ENCODE measurements at places on chromosomes 4 and X.

- DNase-seq = no peak
Measured at GRCh38 chr4:87848622-87849351, 16.0 kb downstream of the MEPE start.

GRCh38 chr4:158496030-158496741, 25.5 kb upstream of the RXFP1 start:
- no peak for DNase-seq

- DNase-seq = no peak
Measured at GRCh38 chr4:163091685-163092034, 75.0 kb downstream of the NAF1 start.

DNA sequence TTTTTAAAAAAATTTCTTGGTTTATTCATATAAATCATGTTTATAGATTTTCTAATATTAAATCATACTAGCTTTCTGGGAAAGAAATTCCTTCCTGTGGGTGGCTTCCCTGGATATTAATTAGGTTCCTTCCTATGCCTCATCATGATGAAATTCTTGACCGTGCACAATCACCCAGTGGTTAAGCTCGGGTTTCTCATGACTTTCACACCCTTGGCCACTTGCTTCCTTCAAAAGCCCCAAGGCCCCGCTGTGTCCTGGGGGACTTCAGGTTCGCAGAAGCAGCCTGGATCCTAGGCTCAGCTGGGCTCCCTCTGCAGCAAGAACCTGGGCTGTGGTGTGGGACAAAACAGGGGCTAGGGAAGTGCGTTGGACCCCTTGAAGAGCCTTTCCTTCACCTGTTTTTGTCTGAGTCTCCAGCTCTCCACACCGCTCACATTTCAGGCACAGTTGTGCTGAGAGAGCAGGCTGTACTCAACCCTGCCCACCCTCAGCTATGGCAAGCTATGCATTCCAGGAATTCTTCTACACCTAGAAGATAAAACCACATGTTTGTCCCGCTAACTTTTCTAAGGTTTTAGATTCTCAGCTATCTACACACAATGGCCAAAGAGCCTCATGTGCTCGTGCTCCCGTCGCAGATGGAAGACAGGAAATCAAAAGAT, 48.9 kb upstream of the TMSB15B start:
- no peak for DNase-seq

DNA sequence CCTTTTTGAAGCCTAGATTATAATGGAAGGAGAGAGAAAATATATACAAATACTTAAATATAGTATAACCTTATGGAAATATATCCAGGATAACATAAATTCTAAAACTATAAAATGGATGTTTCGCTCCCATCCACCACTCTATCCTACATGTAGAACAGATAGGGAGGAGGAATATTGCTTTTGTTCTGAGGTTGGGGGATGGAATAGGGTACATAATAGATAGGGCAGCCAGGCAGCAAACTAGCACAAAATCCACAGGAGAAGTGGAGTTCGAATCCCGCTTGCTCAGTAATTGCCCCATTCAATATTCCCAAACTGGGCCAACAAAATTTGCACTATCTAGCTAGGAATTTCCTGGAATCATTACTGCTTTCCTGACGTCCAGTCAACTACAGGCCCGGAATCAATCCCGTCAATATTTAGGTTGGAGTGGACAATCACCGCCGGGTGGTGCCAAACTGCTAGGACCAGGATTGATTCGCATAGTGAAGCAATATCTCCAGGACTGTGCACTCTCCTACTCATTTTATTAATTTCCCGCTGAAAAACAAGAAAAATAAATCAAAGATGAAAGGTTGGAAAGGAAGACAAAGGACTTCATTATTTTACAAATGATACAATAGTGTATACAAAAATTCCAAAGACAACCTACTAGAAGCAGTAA, 40.4 kb upstream of the PAPSS1 start:
- DNase-seq = peak; percentile 73

DNA sequence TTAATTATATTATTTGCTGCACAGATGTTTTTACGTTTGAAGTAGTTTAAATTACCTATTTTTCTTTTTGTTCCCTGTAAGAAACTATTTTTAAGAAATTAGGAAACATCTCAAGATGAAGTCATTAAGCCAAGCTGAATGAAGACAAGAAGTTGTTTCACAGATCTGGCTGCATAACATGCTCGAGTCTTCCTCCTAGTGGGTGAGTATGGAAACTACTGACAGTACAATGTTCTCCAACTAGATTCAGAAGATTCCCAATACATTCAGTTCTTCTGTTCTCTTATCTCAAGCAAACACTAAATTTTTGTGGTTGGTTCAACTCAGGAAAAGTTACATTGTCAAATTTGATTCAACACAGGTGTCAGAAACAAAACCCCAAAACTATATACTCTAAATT, 256.8 kb upstream of the VCX start:
- no peak for DNase-seq

- DNase-seq = no peak
Measured at GRCh38 chr4:3530051-3530450, 2.2 kb downstream of the LRPAP1 start.

DNA sequence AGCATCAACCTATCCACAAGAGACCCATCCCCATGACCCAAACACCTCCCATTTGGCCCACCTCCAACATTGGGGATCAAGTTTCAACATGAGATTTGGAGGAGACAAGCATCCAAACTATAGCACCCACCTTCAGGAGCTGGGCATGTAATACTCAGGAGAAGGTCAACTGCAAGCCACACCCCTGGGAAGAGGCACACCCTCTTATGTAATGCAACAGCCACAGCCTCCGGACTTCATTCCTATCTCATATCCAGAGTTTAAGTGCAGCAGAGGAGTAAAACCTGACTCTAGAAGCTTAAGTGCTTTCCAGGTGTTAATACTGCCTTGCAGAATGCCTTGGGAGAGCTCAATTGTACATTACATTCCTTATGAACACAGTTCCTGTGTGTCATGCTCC, 197.4 kb downstream of the PTTG2 start:
- DNase-seq = no peak

DNA sequence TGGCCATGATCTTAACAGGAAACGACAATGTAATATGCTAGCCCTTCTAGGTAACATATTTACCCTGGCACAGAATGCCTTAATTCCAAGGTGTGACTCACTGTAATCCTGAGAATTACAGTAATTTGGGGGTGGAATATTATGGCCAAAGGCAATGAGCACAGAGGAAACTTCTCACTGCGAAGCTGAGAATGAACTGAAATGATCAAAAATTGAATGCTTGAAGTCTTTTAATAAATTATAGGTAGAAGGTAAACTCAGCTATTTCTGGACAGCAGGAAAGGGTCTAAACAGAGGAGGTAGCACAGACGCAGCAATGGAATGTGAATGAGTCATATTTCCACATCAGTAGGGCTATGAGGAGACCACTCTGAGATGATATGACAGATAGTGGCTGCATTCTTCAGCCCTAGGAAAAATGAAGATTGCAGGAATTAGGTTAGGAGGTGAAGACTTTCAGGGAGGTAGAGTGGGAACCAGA, 312.6 kb downstream of the PACRGL start:
- DNase-seq = no peak

DNA sequence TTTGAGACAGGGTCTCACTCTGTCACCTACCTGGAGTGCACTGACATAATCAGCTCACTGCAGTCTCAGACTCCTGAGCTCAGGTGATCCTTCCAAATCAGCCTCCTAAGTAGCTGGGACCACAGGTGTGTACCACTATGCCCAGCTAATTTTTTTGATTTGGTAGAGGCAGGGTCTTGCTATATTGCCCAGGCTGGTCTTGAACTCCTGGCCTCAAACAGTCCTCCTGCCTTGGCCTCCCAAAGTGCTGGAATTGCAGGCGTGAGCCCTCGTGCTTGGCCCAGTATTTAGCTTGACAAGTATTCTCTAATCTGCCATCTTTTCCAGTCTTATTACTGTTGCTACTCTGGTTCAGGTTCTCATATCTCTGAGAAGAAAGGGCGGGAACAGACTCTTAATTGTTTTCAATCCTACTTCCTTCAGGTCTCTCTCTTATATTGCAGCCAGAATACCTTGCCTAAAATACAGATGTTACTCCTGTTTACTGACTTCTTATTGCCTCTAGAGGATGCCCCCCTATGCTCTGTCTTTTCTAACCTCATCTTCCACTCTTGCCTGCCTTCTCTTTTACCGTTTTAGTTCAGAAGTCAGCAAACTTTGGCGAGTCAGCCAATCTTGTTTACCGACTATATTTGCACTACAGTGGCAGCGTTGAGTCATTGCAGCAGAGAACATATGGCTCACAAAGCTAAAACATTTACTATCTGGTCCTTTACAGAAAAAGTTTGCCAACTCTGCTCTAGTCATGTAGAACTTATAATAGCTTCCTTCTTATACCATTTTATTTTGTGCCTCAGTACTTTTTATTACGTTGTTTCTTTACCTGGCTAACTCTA, 19.0 kb downstream of the MRPL1 start:
- DNase-seq = no peak

GRCh38 chr4:83096397-83096796, 18.1 kb downstream of the PLAC8 start:
- no peak for DNase-seq

DNA sequence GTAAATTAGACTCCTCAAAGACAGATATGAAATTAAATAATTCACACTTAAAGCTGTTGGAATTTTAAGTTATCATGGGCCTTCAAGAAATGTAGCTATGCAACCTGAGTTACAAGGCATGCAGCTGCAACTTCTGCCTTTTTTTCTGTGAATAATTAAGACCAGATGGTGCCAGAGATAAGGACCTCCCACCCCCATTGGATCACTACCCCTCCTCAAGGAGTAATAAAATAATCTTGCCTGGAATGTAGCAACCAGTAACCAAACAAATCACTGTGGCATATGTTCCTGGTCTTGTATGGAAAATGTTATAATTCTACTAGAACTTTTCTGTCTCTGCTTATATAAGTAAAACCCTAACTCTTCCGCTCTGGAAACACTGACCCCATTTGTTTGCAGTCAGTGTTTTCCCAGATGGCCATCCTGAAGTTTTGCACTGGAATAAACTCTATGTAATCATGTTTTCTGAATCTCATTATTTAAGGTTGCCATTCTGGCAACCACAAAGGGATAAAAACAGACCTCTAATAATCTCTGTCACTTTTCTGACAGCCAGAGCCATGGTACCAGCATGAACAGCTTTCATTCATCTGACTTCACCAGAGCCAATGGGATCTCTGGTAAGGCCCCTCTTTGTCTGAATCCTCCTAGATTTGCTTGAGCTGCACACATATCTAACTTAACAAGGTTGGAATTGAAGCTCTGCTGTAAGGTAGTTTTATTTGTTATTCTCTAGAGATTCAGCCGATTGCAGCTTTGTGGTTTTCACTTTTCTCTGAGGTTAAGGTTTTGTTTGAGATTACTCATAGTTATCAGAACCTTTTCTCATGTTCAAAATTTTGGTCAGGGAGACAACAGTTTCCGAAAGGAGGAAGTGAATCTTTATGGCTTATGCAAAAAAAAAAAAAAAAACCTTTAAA, 274.6 kb downstream of the NAF1 start:
- no peak for DNase-seq

GRCh38 chr4:74125029-74125428, 26.0 kb upstream of the CXCL2 start:
- DNase-seq = no peak

- DNase-seq = peak; percentile 73
Measured at GRCh38 chr4:153465615-153466080, 512 bp upstream of the TMEM131L start.

DNA sequence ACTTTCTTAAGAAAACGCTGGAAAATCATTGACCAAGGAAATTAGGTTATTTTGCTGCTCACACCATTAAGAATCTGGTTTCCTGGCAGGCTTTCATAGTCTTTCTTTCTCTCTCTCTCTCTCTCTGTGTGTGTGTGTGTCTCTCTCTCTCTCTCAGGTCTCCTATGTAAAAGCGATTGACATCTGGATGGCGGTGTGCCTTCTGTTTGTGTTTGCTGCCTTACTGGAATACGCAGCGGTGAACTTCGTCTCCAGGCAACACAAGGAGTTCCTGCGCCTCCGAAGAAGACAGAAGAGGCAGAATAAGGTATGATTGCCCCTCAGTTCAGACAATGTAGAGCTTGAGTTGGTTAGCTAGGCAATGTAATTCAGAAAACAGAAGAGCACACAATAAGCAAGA, 161.2 kb downstream of the GLRA2 start:
- no peak for DNase-seq

DNA sequence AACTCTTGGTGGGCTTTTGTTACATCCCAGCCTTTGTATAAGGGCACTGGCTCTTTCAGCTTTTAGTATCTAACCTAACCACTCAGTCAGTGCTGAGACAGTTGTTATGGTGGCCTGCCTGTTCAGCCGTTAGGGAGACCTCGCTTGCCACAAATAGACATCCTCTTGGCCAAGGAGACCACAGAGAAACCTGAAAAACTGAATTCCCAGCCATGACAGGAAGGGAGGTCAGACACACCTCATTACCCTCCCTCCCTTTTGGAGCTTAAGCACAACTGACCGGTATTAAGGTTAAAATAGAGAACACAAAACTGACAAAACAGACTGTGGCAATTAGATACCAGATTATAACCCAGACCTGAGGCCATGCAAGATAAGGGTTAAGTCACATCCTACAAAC, 1639.3 kb downstream of the RPA4 start:
- no peak for DNase-seq

GRCh38 chrX:49266523-49267445, 2.3 kb upstream of the FOXP3 start:
- DNase-seq = no peak

DNA sequence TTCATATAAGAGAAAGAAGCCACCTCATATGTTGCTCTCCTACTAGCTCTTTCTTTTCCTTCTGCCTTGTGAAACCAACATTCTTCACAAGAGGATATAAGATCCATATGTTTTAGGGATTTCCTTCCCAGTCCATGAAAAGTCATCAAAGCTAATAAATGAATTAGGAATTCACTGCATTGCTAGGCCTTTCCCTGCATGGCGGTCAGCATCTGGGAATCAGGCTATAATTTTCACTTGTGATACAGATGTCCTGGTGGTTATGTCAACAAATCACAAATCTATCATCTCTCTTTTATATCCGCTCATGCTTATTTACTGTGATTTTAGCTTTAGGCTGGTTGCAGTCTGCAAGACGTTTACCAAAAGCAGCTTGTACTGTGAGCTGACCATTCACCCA, 510.0 kb downstream of the NLGN4X start:
- DNase-seq = no peak

DNA sequence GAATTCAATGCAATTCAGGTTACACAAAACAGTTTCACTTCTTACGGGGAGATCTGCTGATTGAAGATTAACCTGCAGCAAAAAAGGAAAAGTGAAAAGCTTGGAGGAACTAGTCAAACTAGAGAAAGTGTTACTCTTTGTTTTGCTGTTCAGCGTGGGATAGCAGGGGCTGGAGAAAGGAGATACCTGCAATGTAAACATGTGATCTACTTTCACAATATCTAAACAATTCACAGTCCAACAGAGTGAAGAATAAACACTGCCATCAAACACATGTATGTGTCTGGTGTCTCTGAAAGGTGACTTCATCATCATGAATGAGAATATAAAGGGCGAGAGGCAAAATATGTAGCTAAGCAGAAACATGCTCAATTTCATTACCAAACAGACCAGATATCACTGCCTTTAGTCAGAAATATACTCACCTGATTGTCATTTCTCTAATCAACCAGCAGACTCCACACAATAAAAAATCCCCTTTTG, 26.4 kb downstream of the NIPAL1 start:
- DNase-seq = no peak

Measured in left lobe of liver (tissue), 2 donors.